ENCODE measurements at places on chromosomes 16 and 17.

DNA sequence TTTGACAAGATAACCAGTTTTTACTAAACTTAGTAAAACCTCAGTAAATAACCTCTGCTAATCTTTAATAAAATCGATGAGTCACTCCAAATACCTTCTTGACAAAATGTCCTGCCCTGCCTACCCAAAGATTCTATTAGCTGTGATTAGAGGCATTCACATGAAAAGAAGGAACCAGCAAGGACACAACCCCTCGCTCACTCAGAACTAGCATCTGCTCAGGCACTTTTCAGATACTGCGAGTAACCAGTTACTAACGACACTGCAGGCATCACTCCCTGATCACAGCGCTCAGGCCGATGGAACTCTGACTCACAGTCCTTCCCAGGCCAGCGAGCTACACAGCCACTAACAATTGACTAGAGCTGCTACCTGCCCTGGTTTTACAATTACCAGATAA, 24.3 kb downstream of the PELP1 start:
- no peak for DNase-seq

GRCh38 chr17:30219833-30220232, 15.7 kb downstream of the SLC6A4 start:
- DNase-seq = no peak

GRCh38 chr16:81523387-81524115, 78.9 kb downstream of the CMIP start:
- DNase-seq = peak; percentile 56

GRCh38 chr17:49200423-49201083, 9.8 kb downstream of the GNGT2 start:
- no peak for DNase-seq

DNA sequence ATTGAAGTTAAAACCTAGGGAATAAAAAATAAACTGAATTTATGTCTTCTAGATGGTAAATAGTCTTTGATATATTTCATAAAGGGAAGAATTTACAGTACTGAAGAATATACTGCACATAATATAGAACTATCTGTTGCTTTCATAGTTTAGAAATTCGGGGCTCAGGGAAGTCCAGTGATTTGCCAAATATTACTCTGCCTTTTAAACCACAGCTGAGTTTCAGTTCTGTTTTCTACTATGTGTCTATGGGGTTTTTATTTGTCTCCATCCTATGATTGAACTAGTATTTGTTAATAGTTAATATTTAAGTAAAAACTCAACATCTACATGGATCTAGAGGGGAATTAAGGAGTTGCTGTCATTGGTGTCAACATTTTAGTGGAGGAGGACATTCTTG, 715.0 kb upstream of the CDH8 start:
- DNase-seq = no peak

- DNase-seq = no peak
These were observed 73.7 kb downstream of the ITFG1 start for GRCh38 chr16:47387026-47387734.

- DNase-seq = no peak
These were observed 20.4 kb downstream of the ACTG1 start for GRCh38 chr17:81492202-81492601.

- DNase-seq = no peak
These were observed 470 bp downstream of the DCUN1D3 start for GRCh38 chr16:20899477-20900298.

GRCh38 chr17:3892095-3892998, 506 bp downstream of the CAMKK1 start:
- peak; percentile 58 for DNase-seq

- DNase-seq = no peak
These were observed 19.7 kb downstream of the NUP88 start for GRCh38 chr17:5399767-5400166.

GRCh38 chr16:87317750-87318644, 805 bp upstream of the C16orf95 start:
- no peak for DNase-seq

DNA sequence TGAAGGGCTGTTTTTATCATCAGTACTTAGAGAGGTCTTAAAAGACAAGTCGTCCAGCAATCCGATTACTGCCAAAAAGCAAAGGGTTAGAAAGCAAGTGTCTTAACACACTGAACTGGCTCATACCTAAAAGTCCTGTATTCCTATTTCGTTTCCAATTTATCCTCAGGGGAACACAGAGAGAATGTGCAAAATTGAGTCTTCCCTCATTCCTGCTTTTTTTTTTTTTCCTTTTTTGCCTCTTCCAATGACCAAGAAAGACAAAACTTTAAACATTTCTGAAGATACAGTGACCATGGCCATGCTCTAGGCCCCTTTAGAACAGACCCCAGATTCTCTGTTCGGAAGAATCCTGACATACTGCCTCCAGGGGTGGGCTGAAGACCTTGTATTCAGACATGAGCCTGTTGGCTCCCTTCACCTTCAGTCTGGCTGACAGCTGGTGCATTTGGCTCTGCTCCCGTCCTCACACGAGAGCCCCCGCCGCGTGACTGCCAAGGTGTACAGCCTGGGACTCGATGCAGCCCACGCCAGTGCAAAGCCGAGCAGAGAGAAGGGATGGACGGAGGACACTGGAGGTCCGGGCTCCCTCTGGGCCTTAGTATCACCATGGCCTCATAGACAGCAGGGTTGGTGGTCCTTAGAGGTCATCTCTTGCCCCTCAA, 47.0 kb downstream of the COTL1 start:
- DNase-seq = no peak

- no peak for DNase-seq
These were observed 219.7 kb downstream of the IRF8 start for GRCh38 chr16:86118467-86119307.

All from prostate gland (tissue), 2 donors.